ENCODE measurements at places on chromosomes 12 and 14.
A peak's percentile ranks its signal among the peaks of the same experiment; 100 is the strongest.

DNA sequence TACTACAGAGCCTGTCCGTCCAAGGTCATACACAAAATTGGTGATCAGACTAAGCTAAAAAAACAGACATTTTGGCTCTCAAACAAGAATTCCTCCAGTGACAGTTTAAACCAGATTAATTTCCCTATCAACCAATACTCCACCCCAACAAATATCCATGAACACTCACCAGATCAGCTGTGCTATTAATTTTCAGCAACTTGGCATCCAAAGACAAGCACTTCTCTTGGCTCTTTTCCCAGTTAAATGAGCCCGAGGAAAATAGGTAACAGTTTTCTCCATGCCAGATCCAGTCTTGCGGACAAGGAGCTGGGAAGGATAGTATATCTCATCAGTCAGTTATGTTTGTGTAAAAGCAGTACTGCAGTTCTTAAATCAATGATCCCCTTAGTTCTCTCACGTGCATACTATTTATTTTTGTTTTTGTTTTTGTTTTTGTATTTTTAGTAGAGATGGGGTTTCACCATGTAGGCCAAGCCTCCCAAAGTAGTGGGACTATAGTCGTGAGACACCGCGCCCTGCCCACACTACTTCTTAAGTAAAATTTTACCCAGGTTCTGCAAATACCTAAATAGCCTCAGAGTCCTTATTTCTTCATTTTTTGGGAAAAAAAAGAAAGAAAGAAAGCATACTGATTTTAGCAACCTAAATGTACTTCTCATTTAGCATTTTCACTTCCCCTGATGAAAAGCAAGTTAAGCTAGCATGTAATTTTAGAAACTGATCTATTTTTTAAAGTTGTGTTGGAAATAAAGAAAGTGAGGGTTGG lies 11.1 kb downstream of the OLR1 start:
- DNase-seq = no peak

DNA sequence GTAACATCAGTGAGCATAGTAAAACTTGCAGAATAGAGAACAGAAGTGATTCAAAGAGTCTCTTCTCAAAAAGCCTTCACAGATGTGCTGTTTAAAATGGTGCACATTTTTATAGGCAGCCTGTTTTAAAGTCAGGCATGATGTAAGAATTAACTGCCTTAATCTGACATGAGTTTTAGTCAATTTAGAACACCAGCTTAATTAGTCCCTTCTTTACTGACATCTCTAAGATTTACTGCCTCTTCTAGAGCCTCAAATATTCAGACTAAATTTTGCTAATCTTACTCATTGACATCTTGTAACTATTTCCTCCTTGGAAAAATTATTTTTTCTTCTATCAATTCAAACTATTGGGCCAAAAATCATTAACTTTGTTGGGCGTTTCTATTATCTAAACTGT lies 782.5 kb downstream of the C12orf50 start:
- DNase-seq = no peak

GRCh38 chr14:60647081-60647836 lies 2.0 kb downstream of the SIX1 start:
- DNase-seq = peak; percentile 21

DNA sequence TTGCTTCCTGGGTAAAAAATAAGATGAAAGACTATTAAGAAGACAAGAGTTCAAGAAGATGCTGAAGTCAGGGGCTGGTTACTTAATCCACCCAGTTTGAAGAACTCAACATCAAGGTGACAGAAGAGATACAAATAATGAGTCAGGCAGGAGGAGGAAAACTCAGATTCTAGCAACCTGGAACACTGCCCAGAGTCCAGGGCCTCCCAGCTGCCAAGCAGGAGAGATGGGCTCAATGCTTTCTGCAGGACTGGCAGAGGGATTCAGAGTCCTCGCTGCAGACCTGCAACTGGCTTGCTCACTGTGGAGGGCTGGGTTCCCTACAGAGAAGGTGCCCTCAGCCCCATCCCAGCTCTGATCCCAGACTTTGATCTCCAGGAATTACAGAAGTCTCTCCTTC lies 28.6 kb upstream of the CEBPE start:
- no peak for DNase-seq

GRCh38 chr12:122635471-122635870 lies 67.7 kb downstream of the HCAR2 start:
- no peak for DNase-seq

DNA sequence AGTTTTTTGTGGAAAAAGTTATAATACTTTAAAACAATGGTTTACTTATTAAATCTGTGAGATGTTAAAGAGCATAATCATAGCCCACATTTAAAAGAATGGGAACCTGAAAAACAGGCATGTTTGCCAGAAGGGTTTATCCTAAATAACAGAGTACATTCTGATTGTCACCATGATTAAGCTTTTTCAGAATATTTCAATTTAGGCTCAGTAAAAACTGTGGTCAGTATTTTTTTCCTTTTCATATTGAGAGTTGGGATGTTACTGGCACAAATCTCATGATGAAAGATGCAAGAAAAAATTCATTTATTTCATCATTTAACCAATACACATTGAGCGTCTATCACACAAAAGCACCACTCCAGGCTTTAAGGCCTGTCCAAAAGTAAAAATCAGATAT lies 18.6 kb downstream of the EPS8 start:
- no peak for DNase-seq

Data from NB4 (cell line).